ENCODE measurements at places on chromosomes 11 and 22. TPM values are rescaled to one million over a fixed set of nuclear protein-coding genes. Genes with fewer than 3 reads are reported as not detected.

The NXPE2 gene
- 2.0 TPM for total RNA-seq

The PRAME gene
- 197 TPM for total RNA-seq

The KCNK4 gene
- total RNA-seq: 0.24 TPM

The RIC3 gene
- 48.6 TPM for total RNA-seq

The OR5A1 gene
- total RNA-seq: 1.3 TPM

GRCh38 chr11:11425806-11426205, 72.8 kb upstream of the CSNK2A3 start:
- DNase-seq: no peak

- DNase-seq: no peak
Measured at GRCh38 chr11:73554671-73555320, 43.1 kb downstream of the FAM168A start.

DNA sequence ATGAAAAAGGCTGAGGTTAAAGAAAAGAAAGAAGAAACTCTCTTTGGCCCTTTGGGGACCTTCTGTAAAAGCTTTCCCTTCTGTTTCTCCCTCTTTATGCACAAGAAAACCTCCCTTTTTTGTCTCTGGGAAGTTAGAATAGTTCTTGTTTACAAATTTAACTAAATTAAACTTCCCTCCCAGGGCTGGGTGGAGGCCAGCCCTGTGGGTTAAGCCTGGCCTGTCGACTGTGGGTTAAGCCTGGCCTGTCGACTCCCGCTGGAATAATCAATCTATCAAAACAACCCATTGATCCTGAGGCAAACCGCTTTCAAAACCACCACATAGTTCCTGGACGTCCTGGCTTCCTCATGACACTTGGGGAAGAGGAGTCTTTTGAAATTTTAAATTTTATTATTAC, 1.2 kb upstream of the DRG1 start:
- DNase-seq: no peak

DNA sequence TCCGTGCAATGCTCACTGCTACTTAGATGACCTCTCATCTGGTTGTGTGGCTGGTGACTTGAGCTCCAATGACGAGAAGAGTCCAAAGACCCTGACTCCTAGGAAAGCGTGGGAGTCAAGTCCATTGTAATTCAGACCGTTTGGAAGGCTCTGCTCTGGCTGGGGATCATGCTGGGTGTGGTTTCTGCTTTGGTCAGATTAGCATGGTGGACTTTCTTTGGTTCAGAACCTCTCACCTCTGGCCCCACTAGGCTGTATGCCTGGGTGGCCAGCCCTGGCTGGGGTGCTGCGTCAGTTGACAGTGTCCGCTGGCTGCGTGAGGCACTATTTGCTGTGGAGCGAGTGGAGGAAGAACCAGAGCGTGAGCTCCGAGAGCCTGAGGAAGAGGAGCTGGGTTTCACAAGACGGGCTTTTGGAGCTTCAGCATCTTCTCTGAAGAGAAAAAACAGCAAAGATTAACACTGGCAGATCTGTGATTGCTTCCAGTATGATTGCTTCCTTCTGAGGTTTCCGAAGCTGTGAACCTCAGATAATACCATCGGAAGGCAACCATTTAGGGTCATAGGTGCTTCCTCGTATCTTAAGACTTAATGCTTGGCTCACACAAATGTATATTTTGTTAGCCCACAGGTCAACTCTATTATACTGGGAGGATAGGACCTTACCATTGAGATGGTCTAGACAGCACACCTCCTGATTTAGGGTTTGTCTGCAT, 11.6 kb upstream of the HSPA8 start:
- no peak for DNase-seq

DNA sequence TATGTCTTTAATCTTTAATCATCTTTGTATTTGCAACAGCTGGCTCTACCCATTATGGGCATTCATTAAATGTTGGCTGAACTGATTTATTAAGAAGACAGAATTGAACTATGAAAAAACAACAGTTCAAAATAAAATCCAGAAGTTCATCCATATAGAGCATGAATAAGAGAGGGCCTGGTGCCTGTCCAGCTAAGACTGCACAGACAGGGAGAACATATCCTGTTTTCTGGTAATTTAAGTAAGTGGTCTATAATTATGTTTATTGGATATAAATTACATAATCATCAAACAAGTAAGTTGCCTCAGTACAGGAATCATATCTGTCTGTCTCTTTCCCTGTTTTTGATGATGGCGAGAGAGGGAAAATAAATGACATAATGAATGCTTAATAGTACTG, 137.2 kb downstream of the RBFOX2 start:
- no peak for DNase-seq

DNA sequence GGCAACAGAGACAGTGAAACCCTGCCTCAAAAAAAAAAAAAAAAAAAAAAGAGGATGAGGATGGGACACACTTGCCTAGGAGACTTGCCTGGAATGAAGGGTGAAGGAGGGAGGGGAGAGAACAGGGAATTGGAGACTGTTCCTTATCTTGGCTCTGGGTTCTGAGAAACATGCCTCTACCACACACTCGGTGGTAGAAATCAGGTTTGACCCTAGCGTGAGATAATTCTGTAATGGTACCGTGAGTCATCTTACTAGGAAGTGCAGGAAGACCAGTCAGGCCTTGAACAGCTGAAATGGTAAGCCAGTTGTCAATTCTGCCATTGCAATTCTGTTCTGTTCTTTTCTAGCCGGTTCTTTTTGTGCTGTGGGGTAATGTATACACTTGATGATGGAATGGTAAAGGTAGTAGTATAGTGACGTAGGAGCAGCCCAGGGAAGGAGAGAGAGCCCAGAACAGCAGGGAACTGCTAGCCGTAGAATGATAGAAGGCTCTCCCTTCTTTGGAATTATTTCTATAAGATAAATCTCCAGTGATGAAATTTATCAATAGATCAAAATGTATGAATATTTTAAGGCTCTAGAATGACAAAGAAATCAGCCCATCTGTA, 3.9 kb upstream of the AMBRA1 start:
- DNase-seq: no peak

DNA sequence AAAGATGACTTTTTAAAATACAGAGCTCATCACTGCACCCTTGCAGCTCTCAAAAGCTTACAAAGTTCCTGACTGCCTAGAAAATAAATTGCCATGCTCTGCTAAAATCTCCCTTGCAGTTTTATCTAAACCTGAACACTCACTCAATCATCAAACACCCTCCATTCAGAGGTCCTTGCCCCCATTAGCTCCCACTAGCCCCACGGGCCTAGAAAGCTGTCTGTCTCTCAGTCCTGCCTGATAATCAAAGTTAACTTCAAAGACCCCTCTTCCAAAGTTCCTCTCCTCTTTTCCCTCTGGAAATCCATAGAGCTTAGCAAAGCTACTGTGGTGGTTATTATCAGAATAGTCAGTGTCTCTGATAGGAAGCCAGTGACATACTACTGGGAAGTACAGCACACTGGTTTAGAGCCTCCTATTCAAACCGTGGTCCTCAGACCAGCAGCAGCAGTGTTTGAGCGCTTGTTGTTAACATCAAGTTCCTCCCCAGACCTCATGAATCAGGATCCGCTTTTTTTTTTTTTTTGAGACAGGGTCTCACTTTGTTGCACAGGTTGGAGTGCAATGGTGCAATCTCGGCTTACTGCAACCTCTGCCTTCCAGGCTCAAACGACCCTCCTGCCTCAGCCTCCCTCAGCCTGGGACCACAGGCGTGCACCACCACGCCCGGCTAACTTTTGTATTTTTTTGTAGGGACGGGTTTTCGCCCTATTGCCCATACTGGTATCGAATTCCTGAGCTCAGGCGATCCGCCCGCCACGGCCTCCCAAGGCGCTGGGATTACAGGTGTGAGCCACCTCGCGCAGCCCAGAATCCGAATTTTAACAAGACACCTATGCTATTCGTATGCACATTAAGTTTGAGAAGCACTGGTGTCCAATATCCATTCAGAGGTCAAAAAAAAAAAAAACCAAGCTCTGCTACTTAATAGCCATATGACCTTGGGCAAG, 1.2 kb downstream of the NDUFC2 start:
- no peak for DNase-seq

- no peak for DNase-seq
Measured at GRCh38 chr11:96284917-96285316, 58.1 kb downstream of the MAML2 start.

DNA sequence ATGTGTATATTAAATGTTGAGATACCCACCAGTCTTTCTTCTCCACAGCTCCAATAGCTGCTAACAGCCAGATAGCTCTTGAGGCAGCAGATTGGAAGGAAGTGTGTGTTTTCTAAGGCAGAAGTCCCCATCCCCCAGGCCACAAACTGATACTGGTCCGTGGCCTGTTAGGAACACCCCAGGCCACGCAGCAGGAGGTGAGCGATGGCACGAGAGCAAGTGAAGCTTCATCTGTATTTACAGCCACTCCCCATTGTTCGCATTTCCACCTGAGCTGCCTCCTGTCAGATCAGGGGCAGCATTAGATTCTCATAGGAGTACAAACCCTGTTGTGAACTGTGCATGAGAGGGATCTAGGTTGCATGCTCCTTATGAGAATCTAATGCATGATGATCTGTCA, 12.7 kb downstream of the CCDC73 start:
- DNase-seq: no peak

DNA sequence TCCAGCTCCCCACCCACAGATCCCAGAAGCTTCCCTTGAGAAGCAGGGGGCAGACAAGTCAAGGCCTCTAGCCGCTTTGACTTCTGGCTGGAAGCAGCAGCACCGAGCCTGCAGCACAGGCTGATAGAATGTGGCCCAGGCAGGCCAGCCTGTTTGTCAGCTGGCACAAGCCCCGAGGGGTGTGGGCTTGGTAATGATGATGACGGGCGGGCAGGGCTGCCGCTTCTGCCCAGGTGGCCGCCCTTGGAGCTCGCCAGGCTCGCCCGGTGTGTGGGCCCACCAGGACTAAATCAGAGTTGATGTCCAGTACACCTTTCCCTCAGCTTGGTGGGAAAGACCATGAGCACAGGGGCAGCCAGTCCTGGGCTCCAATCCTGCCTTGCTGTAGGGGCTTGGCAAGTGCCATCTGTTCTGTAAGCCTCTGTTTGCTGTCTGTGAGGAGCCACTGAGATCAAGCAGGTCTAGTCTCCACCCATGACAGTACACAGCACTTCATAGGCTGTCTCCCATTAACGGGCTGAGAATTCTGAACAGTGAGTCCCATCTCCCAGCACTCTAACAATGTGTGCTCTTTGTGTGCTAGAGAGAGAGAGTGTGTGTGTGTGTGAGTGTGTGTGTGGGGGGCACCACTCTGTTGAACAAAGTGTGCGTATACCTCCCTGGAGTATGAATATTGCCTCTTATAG, 26.8 kb downstream of the MICAL2 start:
- DNase-seq: no peak

DNA sequence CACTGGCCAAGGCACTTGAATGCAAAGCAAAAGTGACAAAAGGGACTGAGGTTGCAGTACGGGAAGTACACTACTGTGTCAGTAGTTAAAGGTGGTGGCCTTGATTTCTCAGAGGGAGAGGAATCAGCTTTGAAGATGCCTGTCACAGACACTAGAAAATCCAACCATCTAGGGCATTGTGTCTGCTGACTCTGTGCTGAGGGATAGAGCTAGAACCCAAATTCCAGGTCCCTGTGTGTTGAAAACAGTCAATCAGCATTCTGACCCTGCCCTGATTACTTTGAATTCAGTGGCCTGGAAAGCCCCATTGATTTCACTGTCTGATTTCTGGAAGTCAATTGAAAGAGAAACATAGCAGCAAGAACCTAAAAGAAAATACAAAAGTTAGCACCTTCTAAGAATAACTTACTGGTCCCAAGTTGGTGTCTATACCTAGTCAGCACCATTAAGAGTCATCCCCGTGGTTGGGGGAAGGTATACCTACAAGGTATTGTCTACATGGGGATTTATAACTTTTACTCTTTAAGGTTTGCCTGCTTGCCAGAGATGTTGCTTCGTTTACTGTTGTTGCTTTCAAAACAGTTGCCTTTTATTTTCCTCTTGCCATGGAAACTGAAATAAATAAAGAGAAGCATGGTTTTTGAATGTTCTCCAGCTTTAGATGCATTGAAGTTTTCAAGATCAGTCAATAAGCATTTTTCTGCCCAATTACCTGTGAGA, 97.3 kb downstream of the PDHX start:
- DNase-seq: no peak

- no peak for DNase-seq
Measured at GRCh38 chr11:27864611-27865010, 164.4 kb upstream of the BDNF start.

DNA sequence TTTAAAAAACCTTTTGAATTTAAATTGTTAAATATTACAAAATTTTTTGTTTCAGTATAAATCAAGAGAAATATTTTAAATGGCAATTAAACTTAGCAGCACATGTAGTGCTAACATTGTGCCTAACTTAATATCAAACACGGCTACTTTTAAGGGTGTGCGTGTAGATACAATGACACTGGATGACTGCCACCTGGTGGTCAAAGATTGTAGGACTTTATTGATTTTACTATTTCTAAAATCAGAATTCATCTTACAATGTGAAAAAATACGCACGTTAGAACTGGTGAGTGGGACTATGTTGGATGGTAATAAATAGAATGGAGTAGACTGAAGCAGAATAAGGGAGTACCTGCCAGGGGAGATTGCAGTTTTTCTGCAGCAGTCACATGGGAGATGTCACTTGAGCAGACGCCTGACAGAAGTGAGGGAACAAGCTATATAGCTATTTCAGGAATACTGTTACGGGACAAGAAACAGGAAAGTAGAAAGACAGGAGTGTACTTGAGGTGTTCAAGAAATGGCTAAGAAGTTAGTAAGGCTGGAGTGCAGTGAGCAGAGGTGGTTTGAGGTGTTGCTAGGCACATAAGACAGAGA, 52.9 kb downstream of the UVRAG start:
- DNase-seq: peak; percentile 50

GRCh38 chr11:115286614-115287013, 217.6 kb downstream of the CADM1 start:
- DNase-seq: no peak

DNA sequence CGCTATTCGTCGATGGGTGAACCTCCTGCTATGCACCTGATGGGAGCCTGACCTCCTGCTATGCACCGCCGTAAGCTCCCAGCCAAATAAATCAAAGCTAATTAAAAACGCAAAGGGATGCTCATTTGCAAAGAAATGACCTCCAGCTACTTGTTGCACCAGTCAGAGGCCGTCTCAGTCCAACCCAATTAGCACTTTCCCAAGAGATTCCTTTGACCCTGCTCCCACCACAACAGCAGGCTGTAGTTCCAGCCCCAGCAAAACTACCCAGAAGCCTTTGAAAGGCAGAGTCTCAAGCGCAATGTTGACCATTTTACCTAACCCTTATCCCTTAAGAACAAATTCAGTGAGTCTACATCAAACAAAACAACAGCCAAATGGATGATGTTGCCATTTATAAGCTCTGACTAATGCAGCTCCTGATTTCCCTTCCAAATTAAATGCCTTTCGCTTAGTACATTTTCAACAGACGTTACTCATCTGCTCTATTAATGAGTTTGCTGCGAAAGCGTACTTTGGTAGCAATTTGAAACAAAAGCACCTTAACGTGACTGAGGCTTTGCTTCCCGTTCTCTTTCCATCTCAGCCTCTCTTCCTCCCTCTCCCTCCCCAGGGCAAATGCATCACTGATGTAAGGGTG, 17.2 kb upstream of the BSX start:
- no peak for DNase-seq
